WERI-Rb-1 (cell line): ENCODE measurements at places on chromosomes 2 and 18.

DNA sequence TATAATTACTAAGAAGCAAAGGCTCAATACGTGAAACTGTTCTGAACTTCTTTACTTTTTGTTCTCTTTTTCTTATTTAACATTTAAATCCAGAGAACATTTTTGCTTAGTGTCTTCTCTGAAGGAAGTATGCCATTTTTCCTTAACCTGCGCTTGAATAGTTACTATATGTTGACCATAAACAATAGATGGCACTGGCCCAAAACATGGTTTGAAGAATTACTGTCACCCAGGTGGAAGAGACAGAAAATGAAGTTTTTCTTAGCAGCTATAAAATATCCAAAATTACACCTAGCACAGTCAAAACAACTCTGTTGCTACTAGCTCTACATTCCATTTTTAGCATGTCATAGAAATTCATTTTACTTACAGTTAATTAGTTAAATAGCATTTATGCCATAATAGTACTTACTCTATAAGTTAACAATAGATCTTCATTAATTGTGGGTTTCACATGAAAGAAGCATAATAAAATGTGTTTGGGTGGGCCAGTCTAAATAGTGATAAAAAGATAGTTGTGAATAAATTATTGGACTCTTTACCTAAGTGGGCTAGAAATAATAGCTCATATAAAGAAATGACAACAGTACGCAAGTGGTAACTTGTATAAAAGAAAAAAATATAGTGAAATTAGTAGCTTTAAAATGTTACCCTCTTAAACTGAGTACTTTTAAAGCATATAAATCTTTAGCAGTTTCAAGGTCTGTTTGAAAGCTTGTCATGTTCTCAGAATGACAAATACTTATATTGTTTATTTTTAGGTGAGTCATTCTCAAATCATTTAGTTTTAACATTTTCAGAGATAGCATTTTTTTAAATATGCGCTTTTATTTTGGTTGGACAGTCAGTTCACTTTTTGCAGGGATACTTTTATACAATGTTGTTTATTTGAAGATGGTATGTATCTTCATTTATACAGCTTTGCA lies 3.7 kb downstream of the ETAA1 start:
- no peak for DNase-seq

DNA sequence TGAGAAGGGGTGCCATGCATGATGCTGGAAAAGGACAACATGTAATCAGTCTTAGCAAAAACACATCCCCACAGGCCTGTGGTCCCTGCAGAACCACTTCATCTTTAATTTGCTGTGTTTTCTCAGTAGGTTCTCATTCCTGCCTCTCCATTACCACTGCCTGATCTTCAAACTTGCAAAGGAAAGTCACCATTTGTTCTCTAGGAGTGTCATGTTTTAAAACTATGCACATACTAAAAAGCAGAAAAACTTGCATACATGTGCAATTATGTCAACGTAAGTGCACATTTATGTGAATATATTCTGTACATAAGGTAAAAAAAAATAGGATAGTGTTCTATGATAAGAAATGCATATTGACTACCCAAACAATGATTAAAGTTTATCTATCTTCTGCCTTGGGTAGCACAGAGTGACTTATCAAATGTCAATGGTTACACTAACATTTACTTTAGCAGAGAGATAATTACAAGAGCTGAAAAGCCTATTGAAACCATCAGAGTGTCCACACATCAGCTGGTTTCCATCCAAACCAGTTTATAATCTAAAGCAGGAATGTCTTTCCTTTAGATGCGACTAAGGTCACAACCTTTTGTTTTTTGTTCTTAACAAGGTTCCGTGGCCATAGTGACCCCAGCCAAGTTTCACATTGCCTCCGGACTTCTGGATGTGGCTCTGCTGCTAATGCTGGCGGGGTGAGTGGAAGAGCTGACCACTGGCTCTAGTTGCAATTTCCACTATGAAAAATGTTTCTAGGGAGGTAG lies 58.7 kb upstream of the RMDN2 start:
- no peak for DNase-seq

- DNase-seq, result no peak
These were observed 53.6 kb upstream of the HNMT start for GRCh38 chr2:137910641-137911040.

- no peak for DNase-seq
These were observed 2.3 kb downstream of the HES6 start for GRCh38 chr2:238237431-238238135.

DNA sequence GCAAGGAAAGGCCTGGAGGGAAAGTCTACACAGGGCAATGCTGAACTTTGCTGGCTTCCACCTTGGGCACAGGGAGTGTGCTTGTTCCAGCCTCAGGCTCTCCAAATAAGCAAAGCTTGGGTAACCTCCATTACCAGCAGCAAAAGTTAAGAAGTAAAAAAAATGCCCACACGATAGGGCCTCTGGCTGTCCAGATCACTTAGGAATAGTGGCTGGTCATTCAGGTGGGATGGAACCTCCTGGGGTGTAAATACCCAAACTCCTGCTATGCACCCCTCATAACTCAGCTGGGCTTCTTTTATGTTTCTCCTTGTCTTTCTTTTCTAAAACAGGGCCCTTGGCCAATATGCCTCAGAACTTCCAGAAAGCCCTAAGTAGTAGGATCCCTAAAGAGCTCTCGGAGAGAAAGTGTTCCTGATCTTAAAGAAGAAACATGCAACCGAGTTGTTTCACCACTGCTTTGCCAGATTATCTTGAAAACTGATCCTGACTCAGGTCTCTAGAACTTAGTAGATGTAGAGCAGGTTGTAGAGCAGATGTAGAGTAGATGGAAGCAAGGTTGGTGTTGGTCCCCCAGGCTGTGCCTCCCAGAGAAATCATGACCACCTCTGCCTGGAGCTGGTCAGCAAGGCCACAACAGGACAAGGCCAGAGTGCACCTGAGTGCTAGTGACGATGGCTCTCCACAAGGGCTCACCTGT lies 2.0 kb upstream of the OSR1 start:
- DNase-seq, result no peak

- peak; percentile 0 for DNase-seq
These were observed 142.0 kb downstream of the RTP5 start for GRCh38 chr2:242011516-242011915.

DNA sequence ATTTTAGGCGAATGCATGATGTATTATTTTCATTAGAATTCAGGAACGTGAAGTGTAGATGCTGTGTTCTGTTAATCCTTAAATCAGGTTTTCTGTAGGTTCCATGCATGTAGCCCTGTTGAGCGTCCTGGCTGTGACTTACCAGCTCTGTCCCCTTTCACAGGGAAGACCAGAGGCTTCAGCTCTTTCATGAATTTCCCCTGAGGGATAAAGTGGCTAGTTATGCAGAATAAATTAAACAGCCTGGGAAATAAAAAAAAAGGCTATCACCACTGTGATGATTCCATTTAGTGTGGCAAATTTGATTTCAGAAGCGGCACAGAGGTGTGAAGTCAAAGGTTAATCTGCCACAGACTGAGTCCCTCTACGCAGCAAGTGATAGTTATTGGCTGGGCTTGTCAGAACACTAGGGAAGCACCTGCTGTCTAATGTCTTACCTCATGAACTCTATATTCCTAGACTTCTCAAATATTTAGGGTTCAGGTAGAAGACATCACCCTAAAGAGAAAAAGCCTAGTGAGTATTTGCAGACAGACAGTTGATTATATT lies 61.6 kb upstream of the LINC00305 start:
- DNase-seq, result no peak

DNA sequence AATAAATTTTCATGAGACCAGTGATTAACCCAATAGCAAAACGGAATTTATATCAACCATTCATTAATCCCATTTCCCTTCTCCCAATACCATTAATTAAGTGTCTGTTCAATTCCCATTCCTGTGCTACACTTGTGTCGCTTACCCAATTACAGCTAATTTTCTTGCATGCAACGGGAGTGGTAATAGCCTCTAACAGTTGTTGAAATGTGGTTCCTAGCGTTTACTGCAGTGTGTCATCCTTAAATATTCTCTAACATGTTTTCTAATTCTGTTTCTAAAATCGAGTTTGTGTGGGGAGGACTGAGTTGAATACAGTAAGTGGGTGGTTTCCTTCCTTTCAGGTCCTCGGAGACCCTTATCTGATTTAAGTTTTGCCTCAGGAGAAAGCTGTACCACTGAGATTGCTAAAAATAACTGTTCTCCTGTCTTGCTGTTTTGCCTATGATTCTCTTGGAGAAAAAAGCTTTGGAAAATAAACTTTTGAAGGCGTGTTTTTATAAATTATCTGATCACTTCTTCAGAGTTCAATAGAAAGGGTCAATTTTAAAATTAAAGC lies 59.3 kb upstream of the LRRTM1 start:
- no peak for DNase-seq

DNA sequence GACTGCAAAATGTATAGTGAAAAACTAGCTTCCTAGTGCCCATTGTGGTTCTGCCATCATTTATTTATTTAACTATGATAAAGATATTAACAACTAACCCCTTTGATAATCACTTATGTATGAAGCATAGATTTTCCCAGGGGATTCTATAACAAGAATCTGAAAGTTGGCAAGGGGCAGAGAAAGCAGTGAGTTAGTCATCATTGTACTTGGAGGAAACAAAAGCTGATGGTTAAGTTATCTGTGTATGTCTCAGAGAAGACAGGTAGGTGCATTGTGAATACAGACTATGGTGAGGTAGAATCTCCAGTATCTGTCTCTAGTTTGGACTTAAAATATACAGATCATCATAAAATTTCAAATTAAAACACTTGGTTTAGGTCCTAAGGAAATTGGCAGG lies 2159.1 kb upstream of the CELF4 start:
- DNase-seq, result no peak

- DNase-seq, result no peak
These were observed 9.8 kb upstream of the SAP130 start for GRCh38 chr2:128037649-128038048.

- DNase-seq, result no peak
These were observed 253.5 kb upstream of the NRP2 start for GRCh38 chr2:205428811-205429210.

- no peak for DNase-seq
These were observed 438.5 kb upstream of the TRIB2 start for GRCh38 chr2:12278217-12278750.

- DNase-seq, result no peak
These were observed 38.7 kb downstream of the MSTN start for GRCh38 chr2:190023860-190024259.

DNA sequence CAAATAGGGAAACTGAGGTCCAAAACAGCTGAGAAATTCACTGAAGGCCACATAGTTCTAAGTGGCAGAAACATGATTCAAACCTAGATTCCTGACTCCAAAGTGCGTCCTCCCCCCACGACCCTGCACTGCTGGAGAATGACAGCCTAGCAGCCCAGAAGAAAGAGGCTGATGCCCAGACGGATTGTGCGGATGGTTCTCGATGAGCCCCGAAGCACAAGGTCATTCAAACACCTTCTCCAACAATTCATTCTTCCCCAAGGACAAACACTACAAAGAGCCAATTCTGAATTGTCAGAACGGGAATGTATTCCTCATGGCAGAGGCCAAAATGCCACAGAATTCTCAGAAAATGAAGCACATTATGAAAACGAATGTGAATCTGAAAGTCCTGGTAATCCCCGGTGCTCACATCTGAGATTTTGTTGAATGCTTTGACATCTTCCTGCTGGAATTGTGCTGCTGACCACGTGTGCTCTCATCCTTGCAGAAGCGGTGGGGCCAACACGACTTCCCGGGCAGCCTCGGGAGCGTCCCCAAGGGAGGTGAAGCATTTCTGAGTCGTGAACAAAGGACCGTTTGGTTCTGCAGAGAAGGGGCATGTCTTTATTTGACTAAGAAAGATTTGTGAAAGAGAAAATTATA lies 337.0 kb downstream of the EIPR1 start:
- DNase-seq, result no peak

GRCh38 chr2:173054466-173054865 lies 21.2 kb upstream of the MAP3K20 start:
- no peak for DNase-seq

GRCh38 chr2:227942021-227942420 lies 70.6 kb downstream of the DAW1 start:
- DNase-seq, result no peak

- no peak for DNase-seq
These were observed 14.8 kb downstream of the CACNB4 start for GRCh38 chr2:152084076-152084475.

DNA sequence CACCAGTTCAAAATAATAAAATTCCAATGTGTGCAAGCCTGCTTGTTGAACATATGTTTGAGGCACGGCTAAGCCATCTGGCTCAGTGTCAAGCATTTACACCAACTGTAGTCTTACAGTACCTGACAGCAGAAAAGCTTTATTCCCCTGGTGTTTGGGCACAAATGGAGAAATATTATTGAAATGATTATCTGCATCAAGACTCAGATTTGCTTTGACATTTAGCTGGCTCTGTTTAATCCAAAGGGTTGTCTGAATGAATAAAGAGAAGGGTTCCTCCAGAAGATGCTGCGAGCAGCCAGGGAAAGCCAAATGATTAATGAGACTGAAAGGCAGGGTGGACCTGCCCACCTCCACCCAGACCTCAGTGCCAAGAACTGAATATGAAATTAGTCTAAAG lies 393.2 kb upstream of the GALNT5 start:
- DNase-seq, result peak; percentile 44

- no peak for DNase-seq
These were observed 90.9 kb downstream of the ANKRD44 start for GRCh38 chr2:197219636-197220035.

GRCh38 chr18:48020337-48021250 lies 90.1 kb upstream of the SMAD2 start:
- DNase-seq, result no peak

DNA sequence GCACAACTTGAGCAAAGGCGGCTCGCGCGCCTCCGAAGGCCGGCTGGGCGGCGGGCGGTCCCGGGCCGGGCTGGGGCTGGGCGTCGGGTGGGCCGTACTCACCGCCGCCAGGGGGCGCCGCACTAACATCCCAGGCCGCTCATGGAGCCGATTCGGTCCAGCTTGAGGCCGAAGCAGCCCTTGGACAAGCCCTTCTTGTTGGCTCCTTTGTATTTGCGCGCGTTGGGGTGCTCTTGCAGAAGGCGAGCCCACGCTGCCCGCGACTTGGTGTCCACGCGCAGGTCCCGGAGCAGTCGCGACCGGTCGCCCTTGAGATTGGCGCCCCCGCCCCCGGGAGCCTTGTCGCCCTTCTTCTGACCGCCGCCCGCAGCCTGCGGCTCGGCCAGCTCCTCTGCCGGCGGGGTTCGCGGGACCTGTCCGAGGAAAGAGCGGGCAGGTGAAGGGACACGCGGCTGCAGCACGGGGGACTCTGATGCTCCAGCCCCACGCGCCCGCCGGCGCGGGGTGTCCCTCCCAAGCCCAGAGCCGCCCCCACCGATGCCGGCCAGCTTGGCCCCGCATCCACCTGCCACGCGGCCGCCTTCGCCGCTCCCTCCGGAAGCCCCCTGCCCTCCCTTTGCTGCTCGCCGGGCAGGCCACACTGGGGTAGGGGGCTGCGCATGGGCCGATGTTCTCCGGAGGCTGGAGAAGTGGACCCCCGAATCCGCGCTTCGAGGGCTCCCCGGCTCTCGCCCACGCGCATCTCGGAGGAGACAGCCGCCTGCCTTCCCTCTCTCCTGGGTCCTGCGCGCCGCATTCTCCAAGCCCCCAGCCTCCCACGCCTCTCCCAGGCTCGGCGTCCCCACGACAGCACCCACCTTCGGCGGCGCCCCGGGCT lies 655 bp downstream of the NPPC start:
- peak; percentile 82 for DNase-seq

GRCh38 chr2:6143812-6144211 lies 451.6 kb downstream of the SOX11 start:
- DNase-seq, result no peak

- no peak for DNase-seq
These were observed 121.8 kb downstream of the PLB1 start for GRCh38 chr2:28617502-28618184.
